ENCODE measurements at places on chromosomes 7 and 10. TPM values are rescaled to one million over a fixed set of nuclear protein-coding genes. Genes with fewer than 3 reads are reported as not detected.

Gene SPACDR
- not detected for polyA plus RNA-seq

Gene MACROH2A2
- 3.8 TPM for polyA plus RNA-seq

Gene MCMBP
- polyA plus RNA-seq: 47.6 TPM

- no peak for DNase-seq
These were observed 170.1 kb upstream of the SEMA3A start for GRCh38 chr7:84364708-84365107.

DNA sequence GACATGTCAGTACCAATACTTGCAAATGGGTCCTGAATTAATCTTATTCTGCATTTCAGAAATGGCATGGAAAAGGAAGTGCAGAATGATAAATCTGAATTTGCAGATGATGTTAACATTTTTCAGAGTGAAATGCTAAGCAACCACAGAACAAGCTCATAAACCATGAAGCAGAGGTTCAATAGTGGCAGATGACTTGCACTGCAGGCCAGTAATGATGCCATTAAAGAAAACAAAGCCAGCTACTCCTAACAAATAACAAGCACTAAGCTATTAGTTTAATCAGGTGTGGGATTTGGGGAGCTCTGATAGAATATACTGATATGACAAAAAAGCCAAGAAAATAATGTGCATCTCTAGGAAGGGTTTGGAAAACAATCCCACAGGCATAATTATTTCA is 85.4 kb downstream of the FAM13C start:
- DNase-seq: no peak

GRCh38 chr7:50397320-50397970 is 52.7 kb downstream of the FIGNL1 start:
- no peak for DNase-seq

All from naive thymus-derived CD4-positive, alpha-beta T cell (primary cell).